ENCODE measurements at places on chromosomes 4 and X.

DNA sequence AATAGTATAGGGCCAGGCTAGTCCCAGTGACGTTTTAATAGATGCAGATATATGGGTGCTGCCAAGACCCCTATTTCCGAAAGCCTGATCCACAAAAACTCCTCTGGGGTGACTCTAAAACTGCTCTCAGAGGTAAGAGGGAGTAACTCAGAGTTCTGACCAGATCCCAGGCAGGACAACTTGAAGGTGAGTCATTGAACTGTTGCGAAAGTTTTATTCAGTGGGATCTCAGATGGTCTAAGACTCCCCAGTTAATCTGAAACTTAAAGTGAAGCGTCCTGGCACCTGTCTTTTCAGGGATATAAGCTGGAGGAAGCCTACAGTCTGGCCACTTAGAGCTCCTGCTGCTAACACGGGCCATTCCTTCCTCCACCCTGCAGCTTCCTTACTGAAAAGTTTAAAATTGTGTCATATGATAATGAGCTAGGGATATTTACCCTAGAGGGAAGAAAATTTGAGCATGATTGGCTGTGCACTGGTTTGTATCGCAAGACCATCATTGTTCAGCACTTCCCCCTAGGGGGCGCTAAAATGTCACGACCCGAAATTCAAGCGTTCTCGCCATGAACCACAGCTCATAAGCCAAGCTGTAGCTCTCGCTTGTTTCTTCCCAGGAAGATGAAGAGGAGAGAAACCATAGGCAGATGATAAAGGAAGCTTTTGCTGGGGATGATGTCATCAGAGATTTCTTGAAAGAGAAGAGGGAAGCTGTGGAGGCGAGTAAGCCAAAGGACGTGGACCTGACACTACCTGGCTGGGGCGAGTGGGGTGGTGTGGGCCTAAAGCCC, 19.5 kb downstream of the UTP14A start:
- peak; percentile 25 for DNase-seq

GRCh38 chrX:68249903-68250302, 183.4 kb downstream of the OPHN1 start:
- DNase-seq = no peak

DNA sequence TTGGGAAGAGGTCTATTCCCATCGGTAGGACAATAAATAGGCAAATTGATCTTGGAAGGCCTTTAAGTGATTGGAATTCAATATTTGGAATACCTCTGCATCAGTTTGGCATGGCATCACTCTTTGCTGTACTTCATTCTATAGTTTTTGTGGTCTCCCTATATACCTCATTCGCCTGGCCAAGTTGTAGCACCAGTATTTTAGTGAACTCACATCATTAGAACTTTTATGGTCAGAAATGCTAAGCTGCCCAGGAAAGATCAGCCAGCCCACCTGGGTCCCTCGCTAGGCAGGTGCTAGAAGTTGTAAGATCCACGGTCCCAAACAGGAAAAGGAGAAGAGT, 40.3 kb downstream of the ZCCHC13 start:
- no peak for DNase-seq

DNA sequence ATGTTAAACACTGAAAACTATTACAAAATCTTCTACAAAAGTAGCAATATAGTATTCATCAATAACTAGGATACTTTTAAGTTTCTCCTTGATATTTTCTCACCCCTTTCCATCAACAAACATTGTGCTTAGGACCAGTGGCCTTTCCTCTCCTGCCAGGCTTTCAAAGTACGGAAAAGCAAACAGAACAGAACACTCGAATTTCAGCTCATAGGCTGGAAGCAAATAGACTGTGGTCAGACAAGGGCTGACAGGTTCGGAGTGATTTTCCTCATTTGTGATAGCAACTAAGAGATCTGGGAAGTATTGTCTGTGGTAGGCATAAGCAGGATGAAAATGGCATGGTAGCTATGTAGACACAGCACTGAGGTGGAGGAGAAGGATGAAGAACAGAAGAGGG, 68.6 kb upstream of the SORBS2 start:
- peak; percentile 86 for DNase-seq

GRCh38 chrX:81301877-81302276, 100.0 kb downstream of the SH3BGRL start:
- DNase-seq = no peak

DNA sequence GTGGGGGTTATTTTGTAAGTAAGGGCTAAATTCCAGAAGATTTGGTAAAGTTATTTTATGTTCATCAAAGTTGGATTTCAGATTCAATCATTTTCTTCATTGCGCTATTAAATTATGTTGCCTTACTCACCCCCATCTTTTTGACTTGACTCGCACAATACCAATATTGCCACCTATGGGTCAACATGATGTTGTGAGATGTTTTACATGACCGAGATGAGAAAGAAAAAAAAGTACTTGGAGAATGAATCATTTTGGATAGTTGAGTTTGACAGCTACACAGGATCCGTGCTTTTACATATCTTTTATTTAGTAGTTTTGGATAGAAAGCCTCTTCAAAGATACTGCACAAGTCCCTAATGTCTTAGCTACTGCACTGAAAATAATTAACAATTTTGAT, 224.2 kb upstream of the EMCN start:
- DNase-seq = peak; percentile 26

DNA sequence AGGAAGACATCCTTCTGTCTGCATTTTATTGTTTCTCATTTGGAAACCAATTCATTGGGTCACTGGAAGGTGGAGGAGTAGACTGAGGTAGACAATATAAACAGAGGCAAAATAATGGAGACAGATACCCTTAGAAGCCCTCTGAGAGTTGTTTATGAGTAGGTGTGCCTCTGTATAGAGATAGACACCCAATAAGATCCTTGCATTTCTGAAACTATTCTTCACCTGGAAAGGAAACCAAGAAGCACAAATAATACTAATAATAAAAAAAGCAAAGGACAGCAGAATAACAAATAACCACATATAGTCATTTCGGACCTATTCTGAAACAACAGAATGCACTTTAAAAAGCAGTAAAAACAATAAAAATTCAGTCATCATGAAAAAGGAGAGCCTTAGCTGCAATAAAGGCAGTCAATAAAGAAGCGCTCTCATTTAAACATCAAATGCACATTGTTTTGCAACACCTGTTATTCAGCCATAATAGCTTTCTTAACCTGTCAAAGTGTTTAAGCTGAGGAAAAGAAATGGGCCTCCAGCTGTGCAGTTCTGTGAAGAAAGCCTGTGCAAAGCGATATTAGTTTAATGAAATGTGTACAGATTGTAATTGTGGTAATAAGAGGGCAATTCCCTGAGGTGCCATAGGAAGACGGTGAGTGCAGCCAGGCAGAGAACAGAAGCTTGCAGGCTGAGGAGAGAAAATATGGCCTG, 904.2 kb downstream of the STPG2 start:
- no peak for DNase-seq

DNA sequence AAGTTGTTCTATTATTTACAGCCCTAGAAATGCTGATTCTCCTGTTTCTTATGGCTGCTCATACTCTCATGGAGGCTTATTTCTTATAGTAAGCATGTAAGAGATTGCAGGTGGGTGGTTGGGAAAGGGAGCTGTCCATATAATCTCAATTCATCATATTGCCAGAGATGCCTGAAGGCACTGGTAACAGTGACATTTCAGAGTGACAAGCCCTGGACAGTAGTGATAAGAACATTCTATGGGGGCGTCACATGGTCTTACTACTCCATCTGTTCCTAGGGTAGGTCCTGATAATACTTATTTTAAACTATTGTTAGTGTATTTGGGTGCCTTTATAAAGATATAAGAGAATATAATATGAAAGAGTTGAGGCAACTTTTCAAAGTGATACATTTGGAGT, 171.5 kb downstream of the CFAP299 start:
- no peak for DNase-seq

- no peak for DNase-seq
Measured at GRCh38 chr4:148651991-148652390, 209.8 kb upstream of the NR3C2 start.

DNA sequence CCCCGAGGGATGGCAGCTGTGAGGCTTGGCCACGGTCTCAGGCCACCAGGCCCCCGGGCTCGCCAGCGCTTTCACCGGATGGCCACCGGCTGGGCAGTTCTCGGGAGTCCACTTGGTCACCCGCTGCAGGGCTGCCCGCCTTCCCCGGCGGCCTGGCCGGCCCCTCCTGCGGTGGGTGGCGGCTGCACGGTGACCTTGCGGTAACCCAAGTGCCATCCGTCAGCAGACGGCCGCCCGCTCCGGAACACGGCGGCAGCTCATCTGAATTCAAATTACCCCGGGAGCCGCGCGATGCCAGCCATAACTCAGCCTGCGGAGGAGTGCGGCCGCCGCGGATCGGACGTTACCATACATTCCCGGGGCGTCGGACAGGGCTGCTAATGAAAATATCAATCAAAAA, 60.7 kb downstream of the FAM53A start:
- no peak for DNase-seq

- no peak for DNase-seq
Measured at GRCh38 chr4:68348577-68348976, 1.3 kb downstream of the YTHDC1 start.

- no peak for DNase-seq
Measured at GRCh38 chrX:74520291-74520690, 94.1 kb downstream of the RLIM start.

- no peak for DNase-seq
Measured at GRCh38 chr4:108175966-108176365, 7.2 kb upstream of the LEF1 start.

DNA sequence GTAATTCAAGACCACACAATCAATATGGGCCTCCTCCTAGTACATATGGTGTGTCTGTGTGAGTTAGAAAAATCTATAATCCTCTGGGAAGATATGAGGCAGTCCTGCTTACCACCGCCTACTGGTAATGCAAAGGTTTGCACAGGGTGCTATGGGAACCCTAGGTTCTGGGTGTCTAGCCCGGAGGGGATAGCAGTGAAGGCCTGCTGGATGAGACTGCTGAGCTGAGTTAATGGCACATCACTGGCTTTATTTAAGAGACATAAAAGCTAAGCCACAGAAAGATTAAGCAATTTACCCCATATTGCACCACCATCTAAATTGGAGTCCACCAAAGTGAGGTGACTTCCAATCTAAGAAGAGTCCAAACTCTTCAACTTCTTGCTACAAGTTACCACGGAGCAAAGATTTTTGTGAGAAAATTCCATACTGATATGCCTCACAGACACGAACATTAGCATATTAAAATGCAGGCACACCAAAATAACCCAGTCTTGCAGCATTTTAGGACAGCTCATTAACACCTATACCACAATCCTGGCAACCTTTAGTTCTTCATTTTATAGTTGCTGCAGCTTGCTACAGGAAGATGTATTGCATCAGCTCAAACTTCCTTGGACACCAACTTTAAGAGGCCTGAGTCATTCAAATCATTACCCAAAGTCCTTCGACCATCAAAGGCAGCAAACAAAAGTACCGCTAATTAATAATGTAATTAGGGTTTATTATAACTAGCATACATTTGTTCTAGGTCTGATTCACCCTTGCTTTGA, 13.7 kb downstream of the DGKK start:
- no peak for DNase-seq

- DNase-seq = peak; percentile 81
Measured at GRCh38 chr4:40046311-40046980, 10.2 kb upstream of the N4BP2 start.

GRCh38 chr4:36414248-36414647, 132.8 kb downstream of the DTHD1 start:
- DNase-seq = peak; percentile 6

GRCh38 chr4:41408859-41409593, 128.9 kb upstream of the LIMCH1 start:
- DNase-seq = no peak

DNA sequence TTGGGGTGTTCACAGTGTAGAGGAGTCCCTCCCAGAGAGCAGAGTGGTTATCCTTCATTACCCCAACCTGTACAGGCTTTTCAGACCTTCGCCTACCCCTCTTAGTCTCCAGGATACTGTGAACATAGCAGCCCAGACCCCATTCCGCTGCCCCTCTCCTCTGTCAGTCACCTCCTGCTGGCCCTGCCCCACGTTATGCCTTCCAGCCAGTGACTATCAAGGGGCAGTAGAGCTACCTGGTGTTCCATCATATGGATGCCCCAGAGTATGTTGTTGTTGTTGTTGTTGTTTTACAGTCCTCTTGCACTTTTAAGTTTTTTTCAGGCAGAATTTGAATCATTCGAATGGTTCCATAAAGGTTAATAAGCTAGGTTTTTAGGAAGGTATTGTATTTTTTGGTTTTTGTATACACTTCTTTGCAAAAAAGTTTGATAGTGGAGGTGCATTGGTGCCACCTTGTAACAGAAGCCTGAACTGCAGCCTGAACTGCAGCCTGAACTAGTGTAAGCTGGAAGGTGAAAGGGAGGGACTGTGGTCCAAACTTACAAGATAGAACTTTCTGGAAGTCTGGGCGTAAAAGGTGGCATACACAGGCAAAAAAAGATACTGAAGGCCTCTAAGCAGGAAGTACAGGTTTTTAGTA, 101.4 kb upstream of the RAB40AL start:
- DNase-seq = no peak

GRCh38 chr4:14896656-14897175, 105.6 kb upstream of the CPEB2 start:
- no peak for DNase-seq

GRCh38 chr4:151922306-151922705, 161.5 kb upstream of the GATB start:
- no peak for DNase-seq

GRCh38 chrX:44234116-44234515, 109.4 kb downstream of the EFHC2 start:
- DNase-seq = no peak

- DNase-seq = no peak
Measured at GRCh38 chr4:158970812-158971211, 132.1 kb upstream of the RAPGEF2 start.

GRCh38 chr4:105025263-105026017, 121.2 kb upstream of the TET2 start:
- no peak for DNase-seq

DNA sequence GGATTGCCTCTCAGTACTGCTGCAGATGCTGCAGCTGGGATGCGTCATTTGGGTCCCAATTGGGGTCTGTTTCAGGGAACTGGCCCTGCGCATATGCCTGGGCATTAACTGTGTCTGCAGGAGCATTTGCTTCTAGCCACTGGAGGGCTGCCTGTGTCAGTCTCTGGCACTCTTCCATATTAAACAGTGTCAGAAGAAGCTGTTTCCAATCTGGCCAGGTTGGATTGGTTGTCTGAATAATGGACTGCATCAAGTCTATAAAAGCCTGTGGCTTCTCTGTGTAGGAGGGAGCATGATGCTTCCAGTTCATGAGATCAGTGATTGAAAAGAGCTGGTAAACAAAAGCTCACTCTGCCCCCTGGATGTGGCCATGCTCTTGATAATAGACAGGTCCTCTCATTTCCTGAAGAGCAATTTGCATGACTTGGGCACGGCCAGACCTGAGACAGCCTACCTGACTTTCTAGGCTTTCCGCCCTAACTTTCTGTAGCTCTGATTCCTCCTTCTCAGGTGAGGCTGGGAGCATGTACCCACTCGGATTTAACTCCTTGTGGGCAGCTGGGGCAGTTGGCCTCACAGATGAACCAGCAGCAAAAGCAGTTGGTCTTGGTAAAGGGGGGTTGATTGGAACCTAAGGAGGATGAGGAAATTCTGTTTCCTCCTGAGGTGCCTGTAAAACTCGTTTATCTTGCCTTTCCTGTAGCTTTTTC, 29.2 kb downstream of the SULT1E1 start:
- DNase-seq = peak; percentile 94
